A549 (cell line): ENCODE measurements at places on chromosomes 1 and 21. TPM values are rescaled to one million over a fixed set of nuclear protein-coding genes. Genes with fewer than 3 reads are reported as not detected.
A peak's percentile ranks its signal among the peaks of the same experiment; 100 is the strongest.

- DNase-seq: no peak
Measured at GRCh38 chr1:201570181-201570885, 31.4 kb downstream of the NAV1 start.

DNA sequence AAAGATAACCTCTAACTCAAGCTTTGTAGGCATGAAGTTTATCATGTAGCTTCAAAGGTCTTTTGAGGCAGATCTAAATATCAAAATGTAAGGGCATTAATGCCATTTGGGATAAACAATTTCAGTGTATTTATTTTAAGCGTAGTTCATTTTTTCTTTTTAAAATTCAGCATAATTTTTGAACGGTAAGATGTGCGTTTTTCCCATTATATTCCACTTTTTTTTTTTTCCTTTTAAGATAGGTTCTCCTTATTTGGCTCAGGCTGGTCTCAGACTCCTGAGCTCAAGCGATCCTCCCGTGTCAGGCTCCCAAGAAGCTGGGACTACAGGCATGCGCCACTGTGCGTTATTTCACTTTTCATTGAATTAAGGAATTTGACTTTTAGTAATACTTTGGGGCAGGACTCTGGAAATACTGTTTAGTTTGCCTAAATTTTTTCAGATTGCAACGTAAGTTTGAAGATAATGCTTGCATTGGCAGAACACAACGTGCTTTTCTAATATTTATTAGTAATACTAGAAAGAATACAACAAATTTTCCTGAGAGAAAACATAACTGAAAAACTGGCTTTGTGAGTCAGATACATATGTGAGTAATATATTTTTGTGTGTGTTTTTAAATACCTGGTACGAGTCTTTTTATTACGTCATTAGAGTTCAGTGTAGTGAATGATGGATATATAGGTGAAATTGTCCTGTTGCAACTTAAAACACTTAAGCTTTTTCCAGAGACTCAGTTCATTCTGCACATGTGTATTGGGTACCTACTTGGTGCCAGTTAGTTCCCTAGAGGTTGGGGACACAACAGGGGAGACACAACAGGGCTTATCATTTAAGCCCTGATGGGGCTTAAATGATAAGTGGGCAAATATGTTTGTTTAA is 2.2 kb downstream of the RALGPS2 start:
- no peak for DNase-seq

DNA sequence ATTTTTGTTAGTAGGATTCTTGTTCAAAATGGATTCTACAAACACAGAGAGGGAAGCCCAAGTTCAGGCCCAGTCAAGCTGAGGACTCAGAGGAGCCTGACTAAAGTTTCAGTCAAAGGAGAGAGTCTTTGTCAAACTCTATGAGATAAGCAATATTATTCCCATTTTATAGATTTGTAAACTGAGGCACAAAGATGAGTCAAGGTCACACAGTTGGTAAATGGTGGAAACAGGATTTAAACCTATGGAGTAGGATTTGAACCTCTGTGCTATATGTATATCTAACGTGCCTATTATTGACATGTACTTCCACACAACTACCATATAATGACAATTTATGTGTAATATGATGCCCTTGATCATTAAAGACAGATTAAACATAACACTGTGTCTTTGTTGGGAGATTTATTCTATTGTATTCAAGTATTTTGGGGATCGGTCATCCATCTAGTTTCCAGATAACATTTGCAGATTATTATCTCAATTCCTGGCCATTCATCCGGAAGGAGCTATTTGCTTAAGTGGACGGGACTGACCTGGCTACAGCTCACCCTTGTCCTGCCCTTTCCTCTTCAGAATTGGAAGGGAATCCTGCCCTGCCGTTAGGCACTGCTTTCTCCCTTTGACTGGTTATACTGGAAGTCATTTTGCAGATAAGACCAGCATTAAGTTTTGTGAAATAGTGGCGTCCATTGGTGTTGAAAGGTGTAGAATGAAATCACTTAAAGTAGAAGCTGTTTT is 86.1 kb upstream of the LMO4 start:
- DNase-seq: no peak

DNA sequence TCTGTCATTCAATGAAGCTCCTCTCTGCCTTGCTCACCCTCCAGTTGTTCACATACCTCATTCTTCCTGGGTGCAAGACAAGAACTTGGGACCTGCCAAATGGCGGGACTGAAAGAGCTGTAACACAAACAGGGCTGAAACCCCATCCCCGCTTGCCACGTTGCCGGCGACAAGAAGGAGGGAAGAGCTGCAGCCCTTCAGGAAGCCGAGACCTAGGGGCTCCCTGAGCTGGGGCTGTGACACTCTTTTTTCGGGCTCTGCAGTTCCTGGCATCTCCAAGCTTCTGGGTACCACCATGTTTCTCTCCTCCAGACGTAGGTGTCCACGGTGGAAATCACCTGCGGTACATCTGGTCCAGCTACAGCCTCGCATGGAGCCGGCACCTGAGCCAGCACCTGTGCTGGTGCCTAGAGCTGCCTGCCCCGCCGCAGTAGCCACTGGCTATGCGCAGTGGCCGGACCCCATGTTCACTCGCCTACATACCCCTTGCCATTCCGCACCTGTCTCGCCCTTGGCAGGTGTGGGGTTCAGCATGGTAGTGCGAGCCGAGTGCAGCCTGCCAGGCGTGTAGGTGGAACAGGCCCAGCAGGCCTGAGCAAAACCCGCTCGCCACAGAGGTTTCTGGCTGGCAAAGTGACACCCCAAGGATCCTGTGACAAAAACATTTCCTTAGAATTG is 367.0 kb upstream of the NEGR1 start:
- no peak for DNase-seq

DNA sequence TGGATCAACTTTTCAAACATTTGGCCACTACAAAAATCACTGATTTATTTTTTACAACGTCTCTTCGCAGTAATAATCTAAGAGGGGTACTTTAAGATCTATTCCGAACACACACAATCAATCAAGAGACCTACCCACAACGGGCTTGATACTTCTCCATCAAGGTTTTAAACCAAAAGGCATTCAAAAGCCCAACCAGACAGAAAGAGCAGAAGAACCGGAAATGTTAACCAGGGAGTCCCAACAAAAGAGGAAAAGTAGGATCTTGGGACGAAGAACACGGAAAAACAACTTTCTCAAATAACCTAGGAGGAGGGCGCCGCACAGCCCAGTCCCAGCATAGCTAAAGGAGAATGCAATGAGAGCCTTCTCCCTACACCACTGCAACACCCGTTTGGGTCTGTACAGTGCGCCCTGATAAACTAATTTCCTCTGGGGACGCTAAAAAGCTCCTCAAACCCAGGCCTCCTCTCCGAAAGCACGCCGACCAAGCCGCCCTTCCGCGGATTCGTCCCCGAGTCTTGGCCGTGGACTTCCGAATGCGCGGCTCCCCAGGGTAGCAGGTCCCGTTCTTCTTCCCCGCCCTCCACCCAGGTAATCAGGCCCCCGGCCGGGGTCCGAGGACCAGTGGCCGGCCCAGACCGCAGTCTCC is 623 bp downstream of the RPL22 start:
- DNase-seq: no peak

- peak; percentile 19 for DNase-seq
Measured at GRCh38 chr1:201406831-201407406, 7.8 kb upstream of the LAD1 start.

Gene OR2T35
- not detected in 3 replicates for polyA plus RNA-seq

Gene SLC45A1
- polyA plus RNA-seq: 1.7 to 2.2 TPM (median 1.8 TPM) in 3 replicates
